Fibroblast of skin of back (primary cell): ENCODE measurements at places on chromosomes 2 and 18.

- no peak for DNase-seq
Measured at GRCh38 chr2:131140581-131140980, 35.4 kb downstream of the PLEKHB2 start.

DNA sequence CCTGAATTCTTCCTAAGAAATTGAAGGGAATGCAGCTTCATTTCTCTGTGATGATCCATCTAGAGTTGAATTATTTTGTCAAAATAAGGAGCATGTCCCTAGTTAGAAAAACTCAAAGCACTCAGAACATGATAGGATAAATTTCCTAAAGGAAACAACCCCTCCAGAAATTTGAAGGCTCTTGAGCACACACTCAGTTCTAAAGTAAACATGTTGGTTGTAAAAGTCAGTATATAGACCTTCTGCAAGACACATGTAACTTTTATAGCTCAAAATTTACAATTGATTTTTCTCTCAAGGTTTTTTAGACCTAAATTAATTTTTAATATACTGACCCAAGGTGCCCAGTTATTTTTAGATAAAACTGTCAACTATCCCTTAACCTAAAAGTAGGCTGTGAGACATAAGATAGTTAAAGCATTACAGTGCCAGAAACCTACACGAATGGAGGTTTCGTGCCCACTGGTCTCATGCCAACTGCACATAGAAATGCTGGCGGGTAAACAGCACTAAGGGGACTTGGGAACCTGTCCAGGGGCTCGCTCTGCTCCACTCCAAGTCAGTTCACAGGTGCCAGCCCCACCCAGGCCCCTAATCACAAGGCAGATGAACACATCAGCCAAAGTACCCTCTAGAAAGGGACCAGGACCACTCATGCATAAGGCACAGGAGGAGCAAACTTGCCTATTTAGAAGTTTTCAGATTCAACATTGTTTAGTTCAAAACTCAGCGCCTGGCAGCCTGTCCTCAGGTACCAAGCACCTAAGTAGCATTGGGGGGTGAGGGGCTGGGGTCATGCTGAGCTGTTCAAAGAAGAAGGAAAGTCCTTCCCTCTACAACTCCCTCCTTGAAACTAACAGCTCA lies 106.5 kb downstream of the SMC6 start:
- no peak for DNase-seq

DNA sequence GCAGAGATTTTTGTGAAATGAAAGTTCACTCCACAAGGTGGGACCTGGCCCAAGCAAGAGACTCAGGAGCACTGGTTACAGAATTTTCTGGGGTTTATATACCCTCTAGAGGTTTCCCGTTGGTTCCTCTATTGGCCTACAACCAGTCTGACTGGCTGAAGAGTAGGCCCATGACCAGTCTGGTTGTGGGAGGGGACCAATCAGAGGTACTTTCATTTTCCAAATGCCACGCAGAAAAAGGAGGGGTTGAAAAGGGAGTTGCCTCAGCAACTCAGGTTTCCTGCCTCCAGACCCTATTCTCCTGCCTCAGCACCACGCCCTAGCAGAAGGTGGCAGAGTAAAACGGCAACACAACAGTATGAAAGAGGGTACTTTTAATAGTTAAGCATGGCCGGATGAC lies 98.4 kb downstream of the COLEC12 start:
- no peak for DNase-seq

GRCh38 chr2:158968396-158969161 lies at the start of gene TANC1:
TANC1 (plus strand) TSS chr2:158968640; CDS start chr2:159065911, 97,271 bp downstream.
- peak; percentile 94 for DNase-seq

- peak; percentile 90 for DNase-seq
Measured at GRCh38 chr2:48129293-48129950, 223.1 kb upstream of the FBXO11 start.

- DNase-seq: peak; percentile 69
Measured at GRCh38 chr2:217886720-217887309, 116.0 kb downstream of the TNS1 start.

GRCh38 chr2:217101972-217102371 lies 242.1 kb upstream of the TNP1 start:
- DNase-seq: no peak

DNA sequence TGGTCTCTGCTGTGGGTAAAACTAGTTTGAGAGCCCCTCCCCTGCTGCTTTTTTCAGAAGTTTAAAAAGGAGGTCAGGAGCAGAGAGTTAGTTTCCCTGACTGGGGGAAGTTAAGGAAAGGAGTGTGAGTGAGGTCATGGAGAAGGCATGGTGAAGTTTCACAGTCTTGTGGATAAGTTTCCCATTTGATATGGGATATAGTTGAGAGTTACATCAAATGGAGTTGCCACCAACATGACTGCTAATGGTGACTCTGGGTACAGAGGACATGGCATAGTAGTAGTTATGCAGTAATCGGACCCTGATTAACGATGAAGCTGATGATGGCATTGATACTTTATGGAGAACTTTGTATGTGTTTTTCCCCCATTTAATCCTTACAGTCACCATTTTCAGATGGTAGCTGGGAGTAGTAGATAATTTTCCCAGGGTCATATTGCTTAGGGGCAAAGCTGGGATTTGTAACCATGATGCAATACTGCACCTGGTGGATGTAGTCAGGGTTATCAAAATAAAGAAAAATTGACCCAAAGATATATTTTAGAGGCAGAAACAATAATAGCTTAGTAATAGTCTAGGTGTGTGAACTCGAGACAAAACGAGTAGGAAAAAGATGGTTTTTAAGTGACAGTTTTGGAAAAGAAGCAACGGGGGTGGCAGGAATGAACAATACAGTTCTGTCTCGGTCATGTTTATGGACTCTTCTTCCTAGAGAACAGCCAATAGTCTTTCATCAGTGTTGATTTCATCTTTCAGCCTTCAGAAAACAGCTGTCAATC lies 74.6 kb downstream of the FMNL2 start:
- no peak for DNase-seq

GRCh38 chr2:112836695-112837117 lies at the start of gene IL1B:
IL1B (minus strand) TSS chr2:112836779; CDS start chr2:112836229, 550 bp downstream.
- DNase-seq: peak; percentile 88

- DNase-seq: peak; percentile 69
Measured at GRCh38 chr2:164178835-164179465, 442.3 kb downstream of the GRB14 start.

DNA sequence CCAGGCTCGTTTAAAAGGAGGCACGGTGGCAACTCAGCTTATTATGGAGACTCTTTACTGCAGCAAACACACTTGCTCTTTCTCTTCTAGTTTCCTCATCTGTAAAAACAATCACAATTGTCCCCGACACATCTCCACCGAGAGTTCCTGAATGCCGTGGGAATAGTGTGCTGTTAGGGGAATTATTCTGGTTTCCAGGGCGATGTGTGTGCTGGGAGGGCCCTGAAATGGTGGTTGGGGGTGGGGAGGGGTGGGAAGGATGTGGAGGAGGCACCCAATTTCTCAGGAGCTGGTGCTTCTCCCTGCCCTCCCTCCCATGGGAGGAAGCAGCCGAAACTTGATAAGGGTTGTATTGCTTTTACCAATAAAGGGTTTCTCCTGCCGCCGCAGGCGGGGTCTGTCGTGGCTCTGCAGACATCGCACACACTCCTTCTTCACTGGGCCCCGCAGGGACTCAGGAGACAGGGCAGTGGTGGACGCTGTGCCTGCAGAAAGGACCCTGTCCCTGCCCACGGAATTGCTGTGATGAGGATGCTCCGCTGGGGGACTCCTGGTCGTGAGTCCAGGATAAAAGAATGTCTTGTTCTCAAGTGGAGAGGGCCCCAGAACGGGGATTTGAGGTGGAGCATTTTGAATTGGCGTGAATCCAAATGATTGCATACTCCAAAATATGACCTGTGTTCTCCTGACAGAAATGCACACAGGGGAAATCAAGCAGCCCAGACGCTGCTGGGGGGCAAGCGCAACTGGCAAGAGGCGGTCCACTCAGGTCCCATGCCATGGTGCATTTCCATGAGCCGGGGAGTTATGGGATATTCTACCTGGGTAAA lies 119.2 kb downstream of the ACKR3 start:
- no peak for DNase-seq

- peak; percentile 7 for DNase-seq
Measured at GRCh38 chr2:53437371-53437770, 330.2 kb upstream of the CHAC2 start.

- DNase-seq: no peak
Measured at GRCh38 chr2:226795281-226796011, 4.2 kb downstream of the IRS1 start.

DNA sequence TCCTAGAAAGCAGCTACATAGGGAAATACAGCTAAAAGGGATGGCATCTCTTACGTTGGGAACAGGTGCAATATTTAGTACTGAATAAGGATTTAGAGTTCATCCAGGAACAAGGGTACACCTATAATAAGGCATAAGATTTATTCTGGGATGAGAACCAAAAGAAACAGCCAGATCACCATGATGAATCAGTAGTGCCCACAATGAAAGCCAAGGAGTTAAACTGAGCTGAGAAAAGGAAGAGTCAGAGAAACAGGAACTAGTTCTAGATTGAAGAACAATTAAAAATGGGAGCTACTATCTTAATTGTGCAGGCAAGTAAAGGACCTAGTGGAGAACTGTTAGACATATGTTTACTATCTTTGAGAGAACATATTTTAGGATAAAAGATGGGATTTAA lies 692.3 kb downstream of the LRP1B start:
- DNase-seq: no peak

DNA sequence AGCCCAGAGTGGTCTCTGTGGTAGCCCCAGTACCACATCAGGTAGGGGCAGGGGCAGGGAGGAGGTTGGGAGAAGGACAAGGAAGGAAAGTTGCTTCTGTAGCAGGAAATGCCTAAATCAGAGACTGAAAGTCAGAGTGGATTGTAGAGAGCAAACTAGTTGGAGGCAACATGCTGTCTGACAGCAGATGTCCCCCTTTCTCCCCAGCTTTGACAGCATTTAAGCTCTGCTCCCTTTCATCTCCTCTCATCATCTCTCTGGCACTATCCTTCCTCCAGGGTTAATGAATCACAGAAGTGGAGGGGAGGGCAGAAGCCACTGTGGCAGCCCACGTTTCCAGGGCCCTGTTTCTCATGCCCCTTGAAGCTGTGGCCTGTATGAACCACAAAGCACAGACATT lies 50.4 kb downstream of the BOD1L2 start:
- DNase-seq: no peak
